Anterior cingulate cortex (tissue), 58 donors: ENCODE measurements at places on chromosomes 7 and 10.

DNA sequence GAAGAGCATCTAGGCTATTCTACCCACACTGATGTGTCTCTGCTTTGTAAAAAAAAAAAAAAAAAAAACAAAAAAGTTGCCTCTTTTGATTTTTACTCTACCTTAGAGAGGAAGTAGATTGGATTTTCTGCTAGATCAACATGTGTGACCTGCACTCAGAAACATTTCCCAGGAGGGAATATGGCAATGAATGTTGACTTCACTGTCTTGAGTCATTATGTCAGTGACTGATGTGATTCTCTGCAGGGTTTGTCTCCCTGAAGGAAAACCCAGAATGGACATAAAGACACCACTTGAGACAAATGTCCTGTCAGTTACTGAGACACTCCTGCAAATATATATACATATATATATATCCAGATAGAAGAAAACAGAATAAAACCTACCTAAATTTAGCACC, 370.3 kb downstream of the BMPER start:
- DNase-seq = no peak

DNA sequence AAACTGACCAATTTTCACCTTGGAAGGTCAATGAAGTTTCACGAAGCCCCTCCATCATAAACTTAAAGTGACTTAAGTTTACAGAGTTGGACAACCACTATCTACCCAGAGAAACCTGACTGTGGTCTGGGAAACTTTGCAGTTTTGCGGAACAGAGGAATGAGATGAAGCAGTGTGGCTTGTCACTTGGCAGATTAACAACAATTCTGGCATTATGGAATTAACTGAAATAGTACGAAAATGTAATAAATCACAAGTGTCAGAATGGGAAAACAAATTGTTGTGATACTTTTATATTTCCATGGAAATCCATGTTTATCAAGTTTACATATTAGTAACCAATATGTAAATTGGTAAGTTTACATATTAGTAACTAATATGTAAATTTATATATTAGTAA, 4.9 kb downstream of the KMT2C start:
- DNase-seq = no peak

DNA sequence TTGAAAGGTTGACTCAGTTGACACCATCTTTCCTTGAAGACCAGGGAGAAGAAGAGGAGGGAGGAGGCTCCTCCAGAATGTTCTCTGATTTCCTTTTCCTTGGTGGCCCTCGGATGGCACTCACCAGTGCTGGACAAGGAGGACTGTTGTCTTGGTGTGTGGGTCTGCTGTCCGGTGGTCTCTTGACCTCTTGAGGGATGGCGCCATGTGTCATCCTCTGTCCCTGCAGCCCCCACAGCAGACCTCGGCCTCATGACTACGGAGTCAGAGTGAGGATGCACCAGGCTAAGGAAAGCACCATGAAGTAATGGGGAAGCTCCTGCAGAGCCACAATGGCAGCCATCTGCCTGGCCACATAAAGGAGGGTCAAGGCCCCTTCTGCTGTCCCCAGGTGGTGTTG, 475.0 kb downstream of the GLRX3 start:
- DNase-seq = no peak

DNA sequence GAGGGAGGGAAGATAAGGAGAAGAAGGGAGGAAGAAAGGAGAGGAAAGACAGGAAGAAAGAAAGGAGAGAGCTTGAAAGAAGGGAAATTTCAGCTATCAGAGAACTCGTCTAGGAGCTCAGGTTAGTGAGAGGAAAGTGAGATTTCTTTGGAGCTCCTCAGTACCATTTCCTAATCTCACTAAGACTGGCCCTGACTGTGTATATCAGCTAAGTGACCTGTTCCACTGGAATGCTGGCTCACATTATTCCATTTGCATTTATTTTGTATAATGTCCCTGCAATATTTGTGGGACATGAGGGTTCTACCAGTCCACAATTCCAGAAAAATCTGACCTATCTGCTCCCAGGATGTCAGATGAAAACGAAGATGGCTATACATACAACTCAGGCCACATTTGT, 114.7 kb upstream of the CELF2 start:
- DNase-seq = no peak

- DNase-seq = no peak
Observed at GRCh38 chr10:93911866-93912265, 18.1 kb downstream of the SLC35G1 start.

DNA sequence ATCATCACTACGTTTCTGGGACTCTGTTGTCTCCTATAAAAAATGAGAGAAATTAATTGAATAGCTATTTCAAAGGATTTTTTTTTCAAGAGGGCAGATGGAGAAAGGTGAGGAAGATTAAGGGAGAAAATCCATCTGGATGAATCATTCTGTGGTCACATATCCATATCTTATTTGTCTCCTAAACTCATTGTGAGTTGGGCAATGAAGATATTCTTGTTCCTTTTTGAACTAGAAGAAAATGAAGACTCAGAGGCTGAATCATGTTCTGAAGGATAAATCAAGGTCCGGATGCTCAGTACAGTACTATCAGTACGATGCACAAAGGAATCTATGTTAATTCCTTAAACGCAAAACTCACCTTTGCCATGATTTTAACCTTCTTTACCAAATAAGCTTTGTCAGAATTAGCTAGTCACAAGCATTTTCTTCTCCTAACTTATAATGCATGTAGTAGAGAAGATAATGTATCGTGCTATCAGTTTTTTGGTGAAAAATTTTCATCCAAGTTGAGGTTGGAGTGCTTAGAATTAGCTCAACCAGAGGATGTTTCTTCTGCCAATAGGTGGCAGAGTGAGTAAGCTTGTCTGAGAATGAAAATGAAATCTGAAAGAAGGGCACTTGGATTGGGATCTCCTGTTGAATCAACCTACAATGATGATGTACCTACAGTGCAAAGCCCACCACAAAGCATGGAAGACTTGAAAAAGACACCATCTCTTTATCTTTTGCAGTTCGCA, 446.9 kb downstream of the KIF20B start:
- no peak for DNase-seq

DNA sequence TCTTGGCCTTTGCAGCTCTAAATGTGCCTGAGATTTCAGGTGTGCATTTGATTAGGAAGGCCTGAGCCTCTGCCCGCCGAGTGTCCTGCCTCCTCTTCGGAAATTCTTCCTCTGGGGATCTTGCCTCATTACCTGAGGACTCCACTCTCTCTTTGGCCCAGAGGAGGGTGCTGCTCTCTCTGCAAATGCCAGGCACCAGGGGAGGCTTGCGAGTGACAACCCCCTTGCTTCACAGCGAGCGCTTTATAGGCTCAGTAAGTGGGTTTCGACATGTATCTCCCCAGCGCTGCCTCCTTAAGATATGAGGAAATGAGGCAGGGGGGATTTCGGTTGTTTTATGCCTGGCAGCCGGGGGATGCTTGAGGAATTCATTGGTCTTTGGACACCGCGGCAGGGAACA, 423.9 kb downstream of the GLRX3 start:
- no peak for DNase-seq

GRCh38 chr7:92854501-92855238, 18.3 kb upstream of the CDK6 start:
- DNase-seq = no peak

DNA sequence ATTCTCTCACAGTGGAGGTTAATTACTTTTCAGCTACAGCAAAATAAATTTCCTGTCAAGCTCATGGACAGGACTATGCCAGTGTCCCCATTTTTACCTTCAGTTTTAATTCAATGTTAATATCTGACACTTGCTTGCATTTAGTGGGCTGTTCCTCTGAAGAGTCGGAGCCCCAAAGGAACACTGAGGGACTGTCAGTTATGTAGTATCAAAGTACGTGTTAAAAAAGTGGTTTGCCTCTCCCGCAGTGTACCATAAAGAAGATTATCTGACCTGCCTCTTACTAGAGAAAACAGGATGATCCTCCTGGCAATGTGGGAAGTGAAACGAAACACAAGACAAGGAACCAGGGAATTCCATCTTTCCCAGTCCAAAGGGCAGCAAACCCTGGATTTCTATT, 1010.9 kb upstream of the PHF14 start:
- DNase-seq = no peak

- DNase-seq = no peak
Observed at GRCh38 chr10:19826712-19827111, 10.5 kb downstream of the PLXDC2 start.

GRCh38 chr7:117172283-117172682, 150.6 kb downstream of the WNT2 start:
- DNase-seq = no peak

- no peak for DNase-seq
Observed at GRCh38 chr10:1911771-1912170, 174.4 kb upstream of the ADARB2 start.

DNA sequence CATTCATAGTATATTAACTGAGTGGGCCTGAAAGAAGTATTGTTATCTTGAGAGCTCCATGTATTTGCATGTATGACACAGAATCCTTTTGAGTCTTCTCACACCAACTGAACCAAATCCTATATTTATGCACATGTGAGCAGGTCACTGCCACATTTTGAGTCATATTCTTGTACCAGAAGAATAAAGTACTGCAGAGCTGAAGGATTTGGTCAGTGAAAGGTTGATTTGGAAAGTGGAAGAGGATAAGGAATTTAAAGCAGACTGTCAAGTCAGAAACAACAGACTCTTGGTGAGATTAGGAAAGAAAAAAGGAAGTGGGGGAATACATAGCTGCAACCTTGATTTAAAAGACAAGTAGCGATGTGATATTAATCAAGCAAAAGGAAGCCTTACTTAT, 121.8 kb downstream of the ARID5B start:
- DNase-seq = no peak

DNA sequence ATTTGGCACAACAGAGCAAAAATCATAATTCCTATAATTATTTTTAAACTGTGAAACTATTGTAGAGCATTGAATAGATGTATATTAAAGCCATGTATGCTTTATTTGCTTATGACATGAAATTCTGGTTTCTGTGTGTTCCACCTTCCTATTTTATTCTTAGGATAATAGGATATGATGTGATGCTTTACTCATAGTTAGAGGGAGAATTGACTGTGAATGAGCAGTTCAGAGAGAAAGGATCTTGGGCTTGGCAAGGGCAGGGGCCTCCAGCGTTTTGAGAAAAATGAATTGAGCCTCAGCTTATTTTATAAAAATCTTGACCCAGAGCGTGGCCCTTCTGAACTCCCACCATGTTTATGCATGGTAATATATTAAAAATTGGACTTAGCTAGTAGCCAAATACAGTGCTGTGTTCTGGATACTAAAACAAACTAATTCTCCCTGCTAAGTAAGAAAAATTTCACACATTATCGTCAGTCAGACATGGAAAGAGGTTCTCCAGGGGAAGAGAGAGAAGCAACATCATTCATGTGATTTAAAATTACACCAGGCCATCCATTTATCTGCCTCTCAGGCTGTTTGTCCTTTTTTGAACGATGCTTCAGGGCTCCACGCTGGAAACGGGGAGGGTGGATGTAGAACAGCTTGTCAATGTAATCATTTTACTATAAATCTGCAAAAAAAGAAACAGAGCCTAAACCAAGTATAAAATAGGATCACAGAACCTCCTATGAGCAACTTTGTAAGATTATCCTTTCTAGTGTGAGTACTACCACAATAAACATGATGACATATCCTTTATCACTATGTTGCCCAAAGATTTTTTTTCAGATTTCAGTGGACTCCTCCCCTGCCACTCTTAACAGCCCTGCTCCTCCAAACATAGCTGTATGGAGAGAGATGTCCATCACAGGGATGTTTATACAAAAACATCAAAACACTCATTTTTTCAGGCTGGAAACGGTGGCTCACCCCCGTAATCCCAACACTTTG, 258.1 kb upstream of the C7orf33 start:
- no peak for DNase-seq

DNA sequence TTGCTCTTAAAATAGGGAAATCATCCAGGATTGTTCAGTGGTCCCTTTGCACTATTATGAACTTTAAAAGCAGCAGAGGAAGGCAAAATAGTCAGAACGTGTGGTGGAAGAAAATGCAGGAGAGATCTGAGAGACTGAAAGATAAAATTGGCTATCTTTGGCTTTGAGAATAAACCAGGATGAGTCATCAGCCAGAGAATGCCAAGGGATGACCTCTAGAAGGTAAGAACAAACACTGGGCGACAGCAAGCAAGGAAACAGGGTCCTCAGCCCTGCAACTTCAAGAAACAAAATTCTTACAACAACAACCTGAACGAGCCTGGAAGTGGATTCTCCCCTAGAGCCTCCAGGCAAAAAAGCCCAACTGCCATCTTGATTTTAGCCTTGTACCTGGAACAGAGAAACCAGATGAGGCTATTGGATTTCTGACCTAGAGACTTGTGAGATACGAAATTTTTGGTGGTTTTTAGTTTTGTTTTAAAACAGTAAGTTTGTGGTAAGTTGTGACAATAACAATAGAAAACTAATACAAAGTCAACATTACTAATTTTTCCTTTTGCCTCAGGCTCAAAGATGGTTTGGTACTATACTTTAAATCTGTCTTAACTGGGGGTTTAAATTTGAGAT, 130.2 kb upstream of the CNTNAP2 start:
- DNase-seq = no peak

GRCh38 chr7:24709585-24710360, 47.5 kb downstream of the GSDME start:
- DNase-seq = no peak

DNA sequence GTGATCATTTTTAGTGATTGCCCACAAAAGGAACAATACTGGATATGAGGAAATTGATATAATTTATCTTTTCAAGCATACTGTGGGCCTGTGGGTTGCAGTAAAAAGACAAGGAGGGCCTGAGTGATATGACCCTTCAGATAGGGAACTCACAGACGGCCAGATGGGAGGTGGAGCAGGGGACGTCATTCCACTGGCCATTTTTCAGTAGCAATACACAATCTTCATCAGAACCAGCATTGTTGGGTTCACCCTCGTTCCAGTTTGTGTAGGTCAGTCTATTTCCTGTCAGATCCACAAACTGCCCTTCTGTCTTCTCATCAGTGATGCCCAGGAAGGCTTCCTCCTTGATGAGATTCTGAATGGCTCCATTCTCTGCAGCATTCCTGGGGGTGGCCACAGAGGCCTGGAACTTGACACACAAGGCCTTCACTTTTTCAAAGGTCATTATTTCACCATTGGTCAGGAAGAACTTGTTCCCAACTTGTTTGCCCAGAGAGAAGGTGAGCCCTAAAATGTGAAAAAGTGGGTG, 4.5 kb downstream of the MBL2 start:
- no peak for DNase-seq

GRCh38 chr10:48514916-48515315, 90.0 kb downstream of the ARHGAP22 start:
- no peak for DNase-seq

GRCh38 chr10:114012650-114013049, 31.0 kb upstream of the ADRB1 start:
- DNase-seq = no peak

- no peak for DNase-seq
Observed at GRCh38 chr10:132456881-132457280, 59.9 kb downstream of the PWWP2B start.
